Right lung (tissue), 10 donors: ENCODE measurements at places on chromosomes 2 and 18. TPM values are rescaled to one million over a fixed set of nuclear protein-coding genes. Genes with fewer than 3 reads are reported as not detected.
A peak's percentile ranks its signal among the peaks of the same experiment; 100 is the strongest.

Gene TEX44
- polyA plus RNA-seq = not detected

Gene CD226
- 3.7 TPM for polyA plus RNA-seq

Gene CTNNA2
- polyA plus RNA-seq = 0.17 TPM

Gene BMP10
- polyA plus RNA-seq = not detected

Gene PRSS56
- not detected for polyA plus RNA-seq

- DNase-seq = no peak
Measured at GRCh38 chr2:101827246-101827645, 129.7 kb downstream of the MAP4K4 start.

- DNase-seq = no peak
Measured at GRCh38 chr2:15725101-15725781, 133.6 kb downstream of the DDX1 start.

GRCh38 chr18:23881778-23882177, 132.8 kb upstream of the TTC39C start:
- no peak for DNase-seq

DNA sequence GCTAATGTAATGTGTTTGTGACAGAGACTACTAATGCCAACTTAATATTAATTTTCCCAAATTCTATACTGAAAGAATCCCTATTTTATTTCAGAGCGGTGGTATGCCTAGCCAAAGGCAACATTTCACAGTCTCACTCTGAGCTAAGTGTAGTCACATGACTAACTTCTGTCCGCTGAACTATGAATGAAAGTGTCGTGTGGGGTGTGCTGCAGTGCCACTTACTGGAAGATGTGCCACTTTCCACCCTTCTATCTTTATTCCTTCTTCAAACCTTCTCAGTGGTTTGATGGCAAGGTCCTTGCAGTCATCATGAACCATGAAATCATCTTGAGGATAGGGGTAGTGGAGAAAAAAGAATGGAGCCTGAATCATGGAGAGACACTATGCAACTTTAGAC, 47.3 kb upstream of the C1D start:
- no peak for DNase-seq

DNA sequence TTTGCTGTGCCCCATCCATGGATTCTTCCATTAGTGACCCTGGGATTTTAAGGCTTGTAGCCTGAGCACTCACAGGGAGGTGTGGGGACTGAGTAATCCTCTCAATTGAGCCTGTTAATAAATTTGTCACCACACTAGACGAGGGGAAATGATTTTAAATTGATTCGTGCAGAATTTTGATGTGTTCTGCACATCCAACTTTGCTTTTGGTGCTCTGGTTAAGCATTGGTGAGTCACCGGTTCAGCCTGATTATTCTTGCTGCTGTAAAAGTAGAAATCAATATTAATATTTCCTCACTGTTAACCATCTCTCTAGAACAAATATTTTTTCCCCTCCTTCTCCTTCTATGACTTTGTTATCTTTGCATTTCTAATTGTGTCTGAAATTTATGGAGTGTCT, 482.0 kb downstream of the TSN start:
- DNase-seq = no peak

- DNase-seq = no peak
Measured at GRCh38 chr2:133871545-133872209, 303.4 kb upstream of the NCKAP5 start.

DNA sequence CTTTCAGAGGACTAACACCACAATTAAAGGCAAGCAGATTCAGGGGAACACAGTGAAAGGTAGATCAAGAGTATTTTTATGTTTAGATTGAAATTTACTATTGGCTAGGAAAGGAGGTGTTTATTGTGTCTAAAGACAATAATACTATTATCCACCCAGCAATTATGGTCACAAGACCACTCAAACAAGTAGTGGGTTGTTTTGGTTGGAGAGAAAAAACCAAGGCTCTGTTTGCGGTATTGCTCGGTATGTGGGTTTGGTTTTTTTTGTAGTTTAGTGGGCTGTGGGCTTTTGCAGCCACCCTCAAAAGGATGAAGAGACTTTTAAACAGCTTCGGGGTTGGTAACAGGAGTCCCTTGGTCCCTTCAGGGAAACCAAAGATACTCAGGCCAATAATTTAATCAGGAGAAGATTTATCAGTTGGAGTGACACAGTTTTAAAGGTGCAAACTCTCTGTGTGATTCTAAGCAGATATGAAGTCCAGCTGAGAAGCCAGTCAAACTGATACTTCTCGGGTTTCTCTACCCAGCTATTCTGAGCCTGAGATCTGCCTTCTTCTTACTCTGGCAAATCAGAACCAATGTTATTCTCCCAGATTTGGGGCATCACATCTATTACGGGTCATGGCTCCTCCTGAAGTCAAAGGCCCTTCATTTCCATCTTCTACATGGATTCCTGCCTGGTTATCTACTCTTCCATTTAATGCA, 55.3 kb downstream of the DCC start:
- DNase-seq = no peak

- DNase-seq = no peak
Measured at GRCh38 chr2:74625658-74626425, 22.3 kb downstream of the M1AP start.

DNA sequence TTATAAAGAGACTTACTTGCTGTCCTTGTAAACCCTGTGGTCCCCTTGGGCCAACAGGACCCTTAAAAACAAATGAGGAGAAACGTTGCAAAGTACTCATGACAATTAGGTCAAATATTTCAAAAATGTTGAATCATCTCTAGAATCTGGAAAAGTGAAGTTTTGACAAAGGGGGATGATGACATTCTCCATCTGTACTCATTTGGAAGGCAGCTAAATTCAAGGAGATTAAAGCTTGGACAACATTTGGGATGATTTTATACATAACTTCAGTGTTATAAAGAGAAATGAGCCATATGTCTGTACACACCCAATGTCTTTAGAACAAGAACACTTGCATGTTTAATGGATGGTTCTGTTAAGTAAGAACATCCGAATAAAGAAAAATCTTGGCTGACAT, 92.9 kb downstream of the COL5A2 start:
- DNase-seq = peak; percentile 61

DNA sequence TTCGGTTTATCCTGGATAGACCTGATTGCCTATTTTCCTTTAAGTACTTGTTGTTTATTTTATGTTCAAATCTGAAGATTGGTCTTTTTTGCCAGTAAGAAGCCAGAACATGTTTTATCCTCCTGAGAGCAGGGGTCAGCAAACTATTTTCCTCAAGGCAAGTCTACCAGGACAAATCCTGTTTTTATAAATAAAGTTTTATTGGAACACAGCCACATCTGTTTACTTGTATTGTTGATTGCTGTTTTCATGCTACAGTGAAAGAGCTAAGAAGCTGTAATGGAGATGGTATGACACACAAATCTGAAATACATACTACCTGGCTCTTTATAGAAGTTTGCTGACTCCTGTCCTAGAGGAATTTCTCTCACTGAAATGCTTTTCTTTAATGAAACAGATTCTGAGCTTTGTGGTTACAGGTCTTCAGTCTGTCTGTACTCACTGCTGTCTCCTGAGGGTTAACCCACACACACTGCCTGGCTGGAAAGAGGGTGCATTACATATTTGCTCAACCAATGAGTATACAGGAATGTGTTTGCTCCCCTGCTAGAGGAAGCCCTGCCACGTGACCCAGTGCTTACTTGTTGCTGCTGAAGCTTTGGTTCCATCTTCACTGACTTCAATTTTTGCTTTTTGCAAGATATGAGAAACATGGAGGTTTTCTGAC, 22.6 kb downstream of the MRPL44 start:
- no peak for DNase-seq

DNA sequence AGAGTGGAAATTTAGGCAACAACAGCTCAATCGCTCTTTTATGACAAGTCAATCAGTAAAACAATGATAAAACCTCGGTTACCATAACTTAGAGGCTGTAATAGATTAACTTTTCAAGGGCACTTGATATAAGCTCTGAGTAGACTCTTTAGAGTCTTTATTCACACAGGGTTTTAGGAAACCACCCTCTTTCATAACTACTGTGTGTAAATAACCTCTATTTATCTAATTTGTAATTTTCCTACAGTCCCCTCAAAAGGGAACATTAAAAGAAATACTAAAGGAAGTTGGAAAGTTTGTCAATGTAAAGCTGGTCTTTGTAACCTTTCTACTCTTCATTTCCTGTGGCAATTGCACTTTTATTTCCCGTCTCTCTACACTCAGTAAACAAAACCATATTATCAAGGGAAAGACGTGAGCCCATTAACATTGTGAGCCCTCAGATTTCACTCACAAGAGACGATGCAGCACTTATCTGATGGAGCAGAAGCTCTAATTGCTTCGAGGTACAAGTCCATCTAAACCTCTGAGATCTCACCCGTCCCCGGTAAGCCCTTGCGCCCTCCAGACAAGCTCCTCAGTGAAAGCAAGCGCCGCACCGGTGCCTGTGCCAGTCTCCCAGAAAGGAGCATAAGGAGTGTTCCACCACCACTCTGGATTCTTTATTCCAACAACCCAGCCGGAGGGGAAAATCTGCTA, 1.1 kb upstream of the HOXD1 start:
- no peak for DNase-seq

GRCh38 chr18:50659091-50660003, 99.5 kb downstream of the MAPK4 start:
- no peak for DNase-seq

DNA sequence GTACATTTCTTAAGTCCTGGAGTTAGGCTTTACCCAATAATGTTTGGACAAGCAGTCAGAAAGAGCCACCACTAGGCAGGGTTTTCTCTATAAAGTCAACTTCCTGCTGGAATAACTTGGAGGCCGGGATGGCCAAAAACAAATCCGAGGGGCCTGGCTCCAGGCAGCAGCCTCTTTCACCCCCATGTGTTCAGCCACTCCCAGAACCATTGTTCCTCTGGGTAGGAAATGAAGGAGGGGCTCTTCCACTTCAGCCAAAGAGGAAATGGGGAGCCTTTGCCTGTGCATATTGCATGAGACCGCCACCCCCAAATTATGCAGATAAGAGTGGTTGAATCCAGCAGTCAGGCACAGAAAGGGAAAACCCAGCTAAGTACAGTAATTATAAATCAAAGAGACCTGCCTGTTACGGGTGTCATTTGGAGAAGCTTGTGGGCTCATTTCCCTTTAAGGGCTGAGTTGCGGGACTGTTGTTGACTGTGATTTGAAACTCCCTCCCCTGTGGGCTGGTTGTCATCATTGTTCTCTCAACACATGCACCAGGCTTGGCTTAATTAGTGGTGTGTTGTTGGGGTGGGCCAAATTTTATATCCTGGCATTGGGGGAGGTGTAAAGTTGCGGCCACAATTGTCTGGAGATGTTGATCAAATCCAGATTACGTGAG, 212.8 kb upstream of the SOX11 start:
- no peak for DNase-seq
